ENCODE measurements at places on chromosomes 13 and 19.

GRCh38 chr19:2247433-2248101 is 1.6 kb upstream of the AMH start:
- no peak for DNase-seq

DNA sequence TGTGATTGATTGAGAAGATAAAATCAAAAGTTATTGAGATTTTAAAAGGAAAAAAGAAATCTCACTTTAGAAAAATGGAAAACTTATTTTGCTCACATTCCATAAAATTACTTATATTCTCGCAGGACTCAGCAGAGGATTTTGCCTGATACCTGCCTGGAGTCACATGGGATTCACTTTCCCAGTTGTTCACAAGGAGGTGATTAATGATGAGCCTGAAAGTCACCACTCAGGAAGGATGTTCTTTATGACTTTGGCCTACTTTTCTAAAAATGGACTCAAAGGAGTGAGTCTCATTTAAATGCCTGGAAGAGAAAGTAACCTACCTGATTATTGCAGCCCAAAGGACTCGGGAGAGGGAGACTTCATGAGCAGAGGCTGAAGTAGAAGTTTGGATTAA is 34.5 kb upstream of the FAM216B start:
- DNase-seq = no peak

GRCh38 chr13:27372896-27373295 is 51.5 kb upstream of the GTF3A start:
- DNase-seq = no peak

- no peak for DNase-seq
Observed at GRCh38 chr19:46728208-46728607, 11.3 kb upstream of the PRKD2 start.

GRCh38 chr19:4130744-4131438 is 7.0 kb upstream of the MAP2K2 start:
- no peak for DNase-seq

- no peak for DNase-seq
Observed at GRCh38 chr13:20291675-20292074, 59.6 kb upstream of the GJB6 start.

DNA sequence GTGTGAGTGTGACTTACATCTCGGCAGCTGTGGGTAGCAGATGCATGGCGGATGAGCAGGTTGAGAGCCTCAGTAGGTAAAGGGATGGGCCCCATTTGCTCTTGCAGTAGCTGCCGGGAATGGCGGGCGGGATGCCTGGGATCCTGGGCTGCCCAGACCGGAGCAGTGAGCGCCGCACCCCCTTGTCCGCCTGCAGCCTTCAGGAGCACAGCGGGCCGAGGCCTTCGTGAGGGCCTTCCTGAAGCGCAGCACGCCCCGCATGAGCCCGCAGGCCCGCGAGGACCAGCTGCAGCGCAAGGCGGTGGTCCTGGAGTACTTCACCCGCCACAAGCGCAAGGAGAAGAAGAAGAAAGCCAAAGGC is 4.1 kb downstream of the POP4 start:
- DNase-seq = no peak

GRCh38 chr19:16611121-16611520 is 16.9 kb downstream of the MED26 start:
- no peak for DNase-seq
